Esophagus squamous epithelium (tissue), 5 donors: ENCODE measurements at places on chromosomes 4 and X.

DNA sequence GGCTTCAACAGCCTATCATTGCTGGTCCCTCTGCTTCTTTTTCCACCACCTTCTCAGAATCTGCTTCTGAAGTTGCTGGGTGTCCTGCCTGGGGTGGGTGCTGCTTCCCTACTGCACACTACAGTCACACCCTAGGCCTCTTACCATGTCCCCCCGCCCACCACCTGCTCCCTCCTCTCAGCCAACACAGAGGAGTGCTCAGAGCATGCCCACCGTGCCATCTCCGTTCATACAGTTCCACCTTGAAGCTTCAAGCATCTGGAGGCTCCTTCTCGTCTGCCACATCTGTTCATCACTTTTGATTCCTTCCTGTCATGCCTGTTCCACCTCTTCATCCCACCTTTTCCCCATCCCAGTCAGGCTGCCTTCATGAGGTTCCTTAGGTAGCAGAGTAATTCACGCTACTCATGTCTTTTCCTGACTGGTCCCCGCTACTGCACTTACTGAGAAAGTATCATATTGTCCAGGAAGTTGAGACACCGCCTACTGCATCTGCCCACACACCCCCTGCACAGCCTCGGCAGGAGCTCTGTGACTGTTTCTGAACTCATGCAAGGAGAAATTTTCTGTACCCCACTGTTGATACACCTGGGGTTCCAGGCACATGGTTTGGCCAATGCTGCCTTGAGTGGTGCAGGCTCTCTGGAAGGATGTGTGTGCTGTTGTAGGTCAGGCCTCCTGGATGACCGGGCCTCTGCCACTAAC lies 39.5 kb downstream of the HADH start:
- no peak for DNase-seq

DNA sequence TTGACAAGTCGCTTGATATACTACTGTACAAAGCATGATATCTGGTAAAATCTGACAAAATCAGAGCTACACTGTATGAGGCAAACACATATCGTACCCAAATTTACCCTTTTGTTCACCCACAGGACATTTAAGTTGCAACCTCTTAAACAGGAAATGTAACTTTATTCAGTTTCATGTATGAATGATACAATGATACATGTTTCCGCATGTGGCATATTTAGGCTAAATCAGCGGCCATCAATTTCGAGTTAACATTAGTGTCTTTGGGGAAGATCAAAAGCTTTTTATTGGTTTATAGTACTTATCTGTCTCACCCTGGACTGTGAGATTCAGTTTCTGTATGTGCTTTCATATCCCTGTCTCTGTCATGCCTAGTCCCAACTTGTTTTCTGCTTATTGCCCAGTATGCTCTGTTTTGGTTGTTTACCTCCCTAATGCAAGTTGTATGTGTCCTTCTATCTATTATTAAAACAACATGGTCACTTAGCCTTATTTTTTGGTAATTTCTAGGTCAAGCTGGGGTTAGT lies 97.3 kb upstream of the HPRT1 start:
- no peak for DNase-seq

- no peak for DNase-seq
Observed at GRCh38 chr4:189069772-189070171, 870.9 kb upstream of the FRG1 start.

- DNase-seq, result no peak
Observed at GRCh38 chr4:156695163-156695562, 276.4 kb downstream of the PDGFC start.

- no peak for DNase-seq
Observed at GRCh38 chrX:15515931-15516330, 15.3 kb downstream of the BMX start.
